ENCODE measurements at places on chromosomes 1 and 21. TPM values are rescaled to one million over a fixed set of nuclear protein-coding genes. Genes with fewer than 3 reads are reported as not detected.

GRCh38 chr1:231626951-231627614, 493 bp downstream of the DISC1 start:
- H3K27ac ChIP-seq = peak overlapping the region; percentile 89
- H3K36me3 ChIP-seq = no peaks in the 10 kb centered on the region
- H3K4me1 ChIP-seq = peaks cover 11% of the 10 kb centered on the region
- H3K27me3 ChIP-seq = no peaks in the 10 kb centered on the region
- H3K4me3 ChIP-seq = peak overlapping the region; percentile 81

DNA sequence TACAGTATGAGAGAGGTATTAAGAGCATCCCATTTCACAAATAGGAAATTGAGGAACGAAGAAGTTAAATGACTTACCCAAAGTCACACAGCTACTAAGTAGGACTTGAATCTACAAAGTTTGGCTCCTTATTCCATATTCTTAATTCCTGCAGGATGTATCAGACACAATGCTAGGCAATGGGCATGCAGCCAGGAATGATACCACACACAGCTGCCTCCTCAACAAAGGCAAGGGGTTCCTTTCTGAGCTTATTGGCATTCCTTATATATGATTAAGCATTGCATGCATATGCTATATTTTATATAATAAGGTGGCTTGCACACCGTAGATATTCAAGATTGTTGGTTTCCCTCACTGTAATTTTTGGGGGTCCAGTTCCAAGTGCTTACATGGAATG, 34.2 kb upstream of the JUN start:
- H3K4me3 ChIP-seq = no peak overlapping the region
- H3K4me1 ChIP-seq = peaks cover 44% of the 10 kb centered on the region

DNA sequence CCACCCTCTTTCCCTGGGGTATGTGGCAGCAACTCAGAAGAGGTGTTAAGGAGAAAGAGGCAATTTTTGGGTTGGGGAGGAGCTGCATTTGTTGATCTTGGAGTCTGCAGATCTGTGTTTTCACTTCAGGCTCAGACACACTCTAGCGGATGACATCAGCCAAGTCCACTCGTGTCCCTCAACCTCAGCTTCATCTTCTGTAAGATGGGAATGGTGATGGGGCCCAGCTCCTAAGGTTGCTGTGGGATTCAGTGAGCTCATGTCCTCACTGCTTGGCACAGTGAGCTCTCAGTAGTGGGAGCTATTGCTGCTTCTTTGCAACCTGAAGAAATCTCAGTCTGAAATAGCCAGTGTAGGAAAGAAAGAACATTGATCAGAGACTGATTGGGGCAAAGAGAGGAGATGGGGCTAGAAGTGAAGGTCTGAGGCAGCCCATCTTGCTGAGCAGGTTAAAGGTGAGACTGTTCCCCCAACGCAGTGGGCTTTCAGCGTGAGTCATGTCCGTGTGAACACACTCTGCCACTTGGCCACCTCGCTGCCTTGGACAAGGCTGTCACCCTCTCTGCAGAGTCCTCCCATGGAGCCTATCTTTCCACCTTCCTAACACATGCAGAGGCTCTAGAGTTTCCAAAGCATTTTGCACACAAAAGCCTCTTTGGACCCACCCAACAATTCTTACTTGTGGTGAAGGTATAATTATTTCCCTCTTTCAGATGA, 56.0 kb upstream of the CITED4 start:
- H3K4me1 ChIP-seq = no peaks in the 10 kb centered on the region
- H3K36me3 ChIP-seq = no peaks in the 10 kb centered on the region
- H3K4me3 ChIP-seq = no peak overlapping the region
- H3K27me3 ChIP-seq = no peaks in the 10 kb centered on the region
- DNase-seq = no peak

The KRTAP12-3 gene
- total RNA-seq = not detected

The OR2T35 gene
- not detected for total RNA-seq

The TNFRSF1B gene
- 67.0 TPM for total RNA-seq

All from lower lobe of right lung (tissue), 2 donors.